ENCODE measurements at places on chromosomes 12 and 14.

DNA sequence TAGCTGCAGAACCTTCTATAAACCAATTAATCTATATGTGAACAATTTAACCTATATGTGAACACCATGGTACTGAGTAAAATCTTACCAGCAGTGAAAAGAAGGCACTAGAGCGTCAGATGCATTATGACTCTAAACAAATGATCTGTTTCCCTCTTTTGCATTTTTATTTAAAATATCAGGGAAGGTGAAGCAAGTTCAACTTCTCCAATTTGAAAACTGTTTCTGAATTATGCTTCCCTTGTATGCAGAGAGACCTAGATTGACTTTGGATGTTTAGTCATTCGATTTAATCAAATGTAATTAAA is 80.9 kb downstream of the DAD1 start:
- DNase-seq, result no peak

GRCh38 chr12:127925971-127926370 is 341.0 kb upstream of the TMEM132C start:
- peak; percentile 58 for DNase-seq

DNA sequence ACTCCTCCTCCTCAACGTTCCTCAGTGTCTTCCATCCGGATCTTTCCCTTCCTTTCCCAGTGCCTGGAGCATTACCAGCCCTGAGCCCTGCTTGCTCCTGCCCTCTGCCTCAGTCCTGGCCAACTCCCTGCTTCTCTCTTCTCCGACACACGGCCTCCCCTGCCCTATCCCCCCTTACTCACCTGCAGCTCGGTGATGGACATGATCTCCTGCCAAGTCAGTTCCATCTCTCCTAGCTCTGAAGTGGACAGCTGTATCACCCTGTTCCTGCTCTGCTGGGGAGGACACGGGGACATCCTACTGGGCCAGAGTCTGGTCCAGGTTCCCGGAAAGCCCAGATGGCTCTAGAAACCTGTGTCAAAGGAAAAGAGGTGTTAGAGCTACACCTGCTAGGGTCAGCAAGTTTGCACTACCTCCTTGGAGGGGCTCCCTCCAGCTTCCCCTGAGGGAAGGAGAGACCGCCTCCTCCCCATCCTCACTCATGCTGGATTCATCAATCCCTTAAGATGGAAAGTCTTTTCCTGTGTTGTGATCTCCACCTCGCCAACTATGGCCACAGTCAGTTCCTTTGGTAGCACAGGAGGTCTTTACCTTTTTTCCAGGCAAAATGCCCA is 5.8 kb downstream of the NFE2 start:
- DNase-seq, result no peak

GRCh38 chr12:26244503-26244902 is 49.1 kb downstream of the SSPN start:
- no peak for DNase-seq

- DNase-seq, result peak; percentile 25
These were observed 195.8 kb downstream of the FOXN3 start for GRCh38 chr14:89221109-89221810.

- DNase-seq, result no peak
These were observed 120.9 kb upstream of the FOXN3 start for GRCh38 chr14:89537911-89538310.

GRCh38 chr14:64178814-64179213 is 115.4 kb downstream of the ESR2 start:
- DNase-seq, result no peak

- DNase-seq, result peak; percentile 58
These were observed 3.5 kb downstream of the PTPN21 start for GRCh38 chr14:88551094-88551870.

DNA sequence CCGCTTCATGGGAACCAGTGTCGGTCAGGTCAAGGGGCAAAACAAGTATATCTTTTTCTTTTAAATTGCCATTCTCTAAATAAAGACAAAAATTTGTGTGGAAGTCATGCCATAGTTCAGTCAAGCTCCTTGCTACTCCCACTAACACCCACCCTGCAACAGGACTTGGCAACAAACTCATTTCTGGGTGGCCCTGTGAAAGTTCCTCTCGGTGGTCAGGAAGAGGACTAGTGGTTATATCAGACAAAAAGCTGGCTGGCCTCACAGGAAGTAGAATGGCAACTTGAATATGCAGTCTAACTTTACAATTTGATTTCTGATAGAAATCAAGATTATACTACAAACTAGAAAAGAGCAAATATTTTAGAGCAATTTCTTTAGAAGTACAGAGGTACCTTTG is 11.2 kb downstream of the DHRS7 start:
- DNase-seq, result no peak

- no peak for DNase-seq
These were observed 10.2 kb downstream of the OR6S1 start for GRCh38 chr14:20631023-20631879.

GRCh38 chr14:22472935-22473854 is 115.8 kb downstream of the DAD1 start:
- no peak for DNase-seq

DNA sequence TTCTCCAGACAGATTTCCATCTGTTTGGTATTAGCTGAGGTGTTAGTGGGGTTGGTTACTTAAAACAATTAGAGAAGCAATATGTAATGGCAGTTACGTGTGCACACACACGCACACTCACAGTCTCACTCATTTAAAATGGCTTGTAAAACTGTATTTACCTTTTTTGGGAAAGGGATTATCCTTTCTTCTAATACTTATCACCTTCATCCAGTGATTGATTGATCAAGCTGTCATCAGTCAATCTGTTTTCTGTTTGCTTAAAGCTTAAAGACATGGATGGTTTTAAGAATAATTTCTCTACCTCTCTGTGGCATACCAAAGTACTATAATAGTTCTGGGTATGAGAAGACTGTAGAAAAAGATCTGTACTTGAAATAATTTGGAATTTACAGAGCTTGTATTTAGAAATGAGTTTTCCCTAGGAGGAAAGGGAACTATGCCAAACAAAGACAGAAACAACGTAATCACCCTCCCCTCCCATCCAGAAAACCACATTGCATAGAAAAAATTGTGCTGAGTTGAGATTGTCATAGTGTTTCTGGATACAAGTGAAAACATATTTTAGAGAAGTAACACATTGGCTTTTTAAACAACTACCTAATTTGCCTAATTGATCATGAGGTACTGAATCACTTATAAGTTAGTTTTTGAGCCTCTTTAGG is 455.8 kb downstream of the PCNX1 start:
- no peak for DNase-seq

DNA sequence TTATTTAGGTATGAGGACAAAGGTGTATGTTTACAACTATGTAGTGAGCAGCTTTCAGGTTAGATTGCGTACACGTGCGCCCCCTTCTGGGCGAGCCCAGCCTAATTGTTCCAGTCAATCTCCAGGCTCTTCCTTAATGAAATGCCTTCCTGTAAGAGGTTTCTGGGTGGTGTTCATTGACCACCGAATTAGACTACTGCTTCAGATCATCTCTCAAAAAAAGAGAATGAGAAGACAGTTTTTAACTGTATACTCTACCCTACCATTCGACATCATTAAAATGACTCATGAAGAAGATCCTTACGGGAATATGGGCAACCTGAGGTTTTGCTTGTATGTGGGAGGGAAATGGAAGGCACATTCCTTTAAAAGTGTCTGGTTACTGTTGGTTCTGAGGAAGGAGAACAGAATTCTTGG is 2.1 kb downstream of the LUM start:
- no peak for DNase-seq

DNA sequence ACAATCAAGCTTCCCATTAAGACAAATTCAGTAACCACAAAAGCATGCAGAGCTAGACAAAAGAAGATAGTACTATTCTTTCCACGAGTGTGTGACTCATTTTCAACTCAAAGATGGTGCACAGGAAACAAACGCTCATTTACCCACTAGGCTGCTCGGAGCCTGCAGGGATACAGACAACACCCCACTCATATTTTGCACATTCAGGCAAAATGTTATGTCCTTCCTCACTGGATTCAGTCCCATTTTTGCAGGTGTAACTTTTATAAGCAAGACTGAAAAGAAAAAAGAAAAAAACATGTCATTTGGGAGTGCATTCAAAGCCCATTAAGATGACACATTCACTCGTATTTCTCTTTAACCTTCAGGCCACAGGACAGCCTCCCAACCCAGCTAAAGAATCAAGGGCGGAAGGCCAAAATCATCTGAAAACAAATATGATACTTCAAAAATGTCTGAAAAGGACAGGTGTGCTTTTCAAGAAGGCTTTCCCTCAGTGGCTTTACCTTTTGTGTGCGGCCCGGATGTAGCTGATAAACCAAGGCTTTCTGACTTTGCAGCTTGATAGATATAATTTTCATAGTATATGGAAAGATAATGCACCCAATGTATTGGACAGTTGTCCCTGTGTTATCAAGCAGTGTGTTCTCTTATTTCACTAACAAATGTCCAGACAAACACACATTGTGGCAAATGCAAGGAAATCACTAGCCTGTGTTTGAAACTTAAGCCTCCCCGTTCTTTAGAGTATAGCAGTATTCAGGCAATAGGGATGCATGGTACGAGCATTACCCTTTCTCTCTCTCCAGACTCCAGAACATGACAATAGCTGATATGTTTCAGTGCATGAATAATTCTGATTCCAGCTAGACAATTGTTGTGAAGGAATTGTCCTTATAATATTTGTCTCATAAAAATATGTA is 147.8 kb upstream of the KRR1 start:
- DNase-seq, result peak; percentile 30

GRCh38 chr12:63989301-63989845 is 144.9 kb downstream of the SRGAP1 start:
- no peak for DNase-seq

DNA sequence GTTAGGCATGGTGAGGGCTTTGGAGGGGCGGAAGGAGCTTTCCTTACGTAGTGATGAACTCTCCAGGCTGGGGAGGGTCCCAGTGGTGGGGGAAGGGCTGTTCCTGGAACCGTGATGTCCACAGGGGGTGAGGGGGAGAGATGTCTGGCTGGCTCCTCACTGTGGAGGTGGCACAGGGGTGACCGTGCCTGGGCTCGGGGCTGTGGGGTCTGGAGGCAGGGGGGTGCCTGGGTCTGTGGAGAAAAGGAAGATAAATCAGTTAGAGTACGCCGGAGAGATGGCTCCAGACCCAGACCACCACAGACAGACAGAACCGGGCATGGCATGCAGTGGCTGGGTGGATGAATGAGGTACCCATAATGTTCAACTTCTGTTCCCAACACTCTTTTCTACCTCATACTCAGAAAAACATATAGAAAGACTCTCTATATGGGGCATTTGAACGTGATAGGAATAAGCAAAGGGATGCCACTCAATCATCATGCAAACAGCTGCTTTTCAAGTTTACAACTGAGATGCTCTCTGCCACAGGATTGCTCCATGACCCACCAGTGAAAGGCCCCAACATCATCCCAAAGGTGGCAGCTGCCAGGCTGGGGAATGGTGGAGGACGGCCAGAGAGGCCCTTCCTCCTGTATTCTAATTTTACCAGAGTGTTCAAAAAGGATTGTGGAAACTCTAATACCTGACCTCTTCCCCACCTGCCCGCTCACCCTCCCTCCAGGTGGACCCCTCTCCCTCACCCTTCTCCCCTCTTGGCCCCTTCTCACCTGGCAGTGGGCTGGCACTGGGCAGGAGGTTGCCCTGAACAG is 5.6 kb downstream of the MYL6 start:
- DNase-seq, result no peak

- DNase-seq, result no peak
These were observed 16.0 kb downstream of the GNS start for GRCh38 chr12:64743206-64743605.

- no peak for DNase-seq
These were observed 739 bp upstream of the PPP2R5E start for GRCh38 chr14:63543826-63544406.

DNA sequence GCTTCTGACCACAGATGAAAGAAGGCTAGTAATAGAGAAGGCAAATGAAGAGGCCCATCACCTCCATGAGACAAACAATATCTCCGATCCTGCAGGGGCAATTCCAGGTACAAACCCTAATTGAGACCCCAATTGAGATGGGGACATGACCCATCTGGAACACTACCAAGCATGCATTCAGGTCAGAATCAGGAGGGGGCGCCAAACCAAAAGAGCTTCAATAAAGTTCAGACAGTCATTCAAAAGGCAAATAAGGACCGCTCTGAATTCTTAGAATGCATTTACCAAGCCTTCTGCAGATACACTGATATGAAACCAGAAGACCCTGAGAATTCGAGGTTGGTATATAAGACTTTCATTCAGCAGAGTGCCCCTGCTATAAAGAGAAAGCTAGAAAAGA is 10.2 kb upstream of the EDDM3B start:
- no peak for DNase-seq

DNA sequence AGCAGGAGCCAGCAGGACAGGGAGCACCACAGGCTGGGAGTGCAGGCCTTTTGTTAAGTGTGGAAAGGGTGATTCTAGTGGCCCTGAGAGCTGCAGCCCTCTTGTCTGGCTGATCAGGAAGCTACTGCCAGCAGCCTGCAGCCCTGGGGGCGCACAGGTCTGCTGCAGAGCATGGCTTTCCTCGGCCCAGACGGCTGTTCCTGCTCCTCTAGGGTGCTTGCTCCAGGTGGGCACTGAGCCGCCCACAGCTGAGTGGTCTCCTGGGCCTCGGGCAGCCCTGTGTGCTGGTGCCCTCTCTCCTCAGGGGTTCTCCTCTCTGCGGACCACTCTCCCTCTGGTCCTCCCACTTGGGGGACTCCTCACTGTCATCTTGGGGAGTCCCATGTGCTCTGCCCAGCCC is 18.9 kb downstream of the CCDC88C start:
- no peak for DNase-seq

GRCh38 chr14:75999511-76000190 is 14.1 kb downstream of the IFT43 start:
- no peak for DNase-seq

DNA sequence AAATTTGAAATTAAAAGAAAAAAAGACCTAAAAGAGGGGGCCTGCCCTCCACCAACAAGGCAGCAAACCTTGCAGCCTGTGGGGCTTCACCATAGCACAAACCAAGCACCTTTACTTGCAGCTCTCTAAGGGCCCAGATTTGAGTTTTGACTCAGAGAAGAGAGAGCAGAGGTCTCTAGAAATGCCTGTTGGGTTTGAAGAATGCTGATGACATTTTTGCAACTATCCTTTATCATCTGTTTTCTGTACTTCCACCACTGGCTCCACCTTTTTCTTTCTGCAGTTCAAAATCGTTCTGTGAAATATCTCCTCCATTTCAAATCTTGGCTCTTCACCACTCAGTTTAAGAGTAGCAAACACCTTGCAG is 83.8 kb upstream of the HMGA2 start:
- DNase-seq, result no peak

DNA sequence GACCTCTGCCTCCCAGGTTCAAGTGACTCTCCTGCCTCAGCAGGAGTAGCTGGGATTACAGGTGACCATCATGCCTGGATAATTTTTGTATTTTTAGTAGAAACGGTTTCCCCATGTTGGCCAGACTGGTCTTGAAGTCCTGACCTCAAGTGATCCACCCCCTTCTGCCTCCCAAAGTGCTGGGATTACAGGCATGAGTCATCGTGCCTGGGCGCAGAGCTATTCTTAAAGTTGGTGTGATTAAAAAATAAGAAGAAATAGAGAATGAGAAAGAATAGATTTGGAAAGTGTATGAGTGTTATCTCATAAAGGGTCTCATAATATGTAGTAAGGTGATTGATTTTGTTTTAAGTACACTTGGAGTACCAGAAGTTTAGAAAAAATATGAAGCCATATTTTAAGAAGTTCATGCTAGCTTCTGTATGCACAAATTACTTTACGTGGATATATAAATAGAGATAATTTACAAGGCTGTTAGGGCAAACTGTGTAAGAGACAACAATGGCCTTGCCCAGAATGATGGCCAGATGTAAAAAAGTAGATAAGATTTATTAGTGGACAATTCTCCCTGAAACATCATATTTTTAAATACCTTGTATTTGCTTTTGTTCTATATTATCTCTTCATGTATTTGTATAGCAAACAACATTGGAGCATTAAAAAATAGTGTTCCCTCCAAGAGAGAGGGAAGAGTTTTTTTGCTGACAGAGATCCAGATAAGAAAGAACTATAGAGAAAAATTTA is 1108.5 kb downstream of the SLC16A7 start:
- no peak for DNase-seq
